ENCODE measurements at places on chromosomes 3 and 15.

DNA sequence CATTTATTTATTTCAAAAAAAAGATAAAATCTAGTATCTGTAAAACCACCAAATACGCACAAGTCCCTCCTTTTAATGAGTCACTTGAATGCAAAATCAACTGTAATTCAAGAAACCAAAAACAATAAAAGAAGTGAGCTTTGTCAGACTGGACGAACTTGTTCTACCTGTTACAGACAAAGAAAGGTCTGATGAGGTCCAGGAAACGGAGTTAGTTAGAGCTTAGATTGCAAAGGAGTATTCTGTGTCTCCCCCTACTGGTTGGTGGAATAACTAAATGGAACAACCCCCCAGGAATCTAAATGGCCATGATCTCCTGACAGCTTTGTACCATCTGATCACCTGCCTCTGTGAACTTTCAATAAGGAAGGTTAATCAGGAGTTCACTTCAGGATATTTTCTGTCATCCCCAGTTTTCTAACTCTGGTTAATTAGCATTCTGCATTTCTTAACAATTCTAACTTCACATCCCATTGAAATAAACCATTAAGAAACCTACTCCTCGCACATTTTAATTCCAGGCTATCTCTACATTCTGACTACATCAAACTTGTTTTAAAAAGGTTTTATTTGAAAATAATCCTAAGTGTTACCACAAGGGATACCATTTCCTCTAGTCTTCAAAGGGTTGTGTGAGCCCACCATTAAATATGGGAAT, 333.0 kb upstream of the SATB1 start:
- peak; percentile 52 for DNase-seq

GRCh38 chr3:52313774-52314188, 2.3 kb upstream of the DNAH1 start:
- DNase-seq = no peak

DNA sequence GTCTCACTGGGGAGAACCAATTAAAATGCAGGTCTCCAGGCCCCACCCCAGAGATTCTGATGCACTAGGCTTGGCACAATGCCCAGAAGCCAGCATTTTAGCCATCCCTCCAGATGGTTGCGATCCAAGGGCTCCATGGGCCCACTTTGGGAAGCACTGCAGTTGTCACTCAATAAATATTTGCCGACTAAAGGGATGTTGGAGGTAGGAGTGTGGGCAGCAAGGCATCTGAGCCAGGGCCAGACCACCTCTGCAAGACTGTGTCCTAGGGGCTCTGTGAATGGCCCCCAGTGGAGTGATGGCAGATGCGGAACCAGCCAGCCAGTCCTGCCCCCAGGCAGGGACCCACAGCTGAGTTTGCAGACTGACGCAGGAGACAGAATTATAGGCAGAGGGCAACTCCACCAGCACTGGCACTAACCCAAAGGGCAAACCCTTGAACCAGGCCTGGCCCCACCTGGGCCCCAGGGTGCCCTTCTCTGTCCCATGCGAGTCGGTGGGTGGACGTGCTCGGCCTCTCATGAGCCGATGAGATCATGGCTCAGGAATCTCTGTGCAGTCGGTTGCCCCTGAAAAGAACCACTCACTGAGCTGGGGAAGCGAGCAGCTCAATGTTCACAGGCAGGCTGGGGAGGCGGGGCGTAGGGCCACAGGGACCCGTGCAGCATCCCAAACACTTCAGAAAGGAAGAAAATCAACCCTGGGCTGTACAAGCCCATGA, 49.7 kb downstream of the SEMA5B start:
- DNase-seq = peak; percentile 36

- no peak for DNase-seq
Measured at GRCh38 chr3:143596957-143597642, 251.2 kb downstream of the SLC9A9 start.

DNA sequence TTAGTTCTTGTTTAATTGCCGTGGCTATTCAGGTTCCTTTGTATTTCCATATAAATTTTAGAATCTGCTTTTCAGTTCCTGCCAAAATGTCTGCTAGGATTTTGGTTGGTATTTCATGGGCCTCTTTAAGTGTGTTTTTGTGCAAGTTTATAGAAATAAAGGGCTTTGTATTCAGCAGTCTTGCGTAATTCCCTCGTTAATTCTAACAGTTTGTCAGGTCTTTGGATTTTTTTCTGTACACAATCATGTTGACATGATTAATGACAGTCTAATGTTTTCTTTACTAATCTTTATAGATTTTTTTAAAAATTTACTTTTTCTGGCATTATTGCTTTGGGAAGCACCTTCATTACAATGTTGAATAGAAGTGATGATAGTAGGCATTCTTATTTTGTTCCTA, 120.9 kb downstream of the NEK11 start:
- DNase-seq = no peak

- DNase-seq = no peak
Measured at GRCh38 chr3:152185891-152186630, 82.7 kb upstream of the MBNL1 start.

DNA sequence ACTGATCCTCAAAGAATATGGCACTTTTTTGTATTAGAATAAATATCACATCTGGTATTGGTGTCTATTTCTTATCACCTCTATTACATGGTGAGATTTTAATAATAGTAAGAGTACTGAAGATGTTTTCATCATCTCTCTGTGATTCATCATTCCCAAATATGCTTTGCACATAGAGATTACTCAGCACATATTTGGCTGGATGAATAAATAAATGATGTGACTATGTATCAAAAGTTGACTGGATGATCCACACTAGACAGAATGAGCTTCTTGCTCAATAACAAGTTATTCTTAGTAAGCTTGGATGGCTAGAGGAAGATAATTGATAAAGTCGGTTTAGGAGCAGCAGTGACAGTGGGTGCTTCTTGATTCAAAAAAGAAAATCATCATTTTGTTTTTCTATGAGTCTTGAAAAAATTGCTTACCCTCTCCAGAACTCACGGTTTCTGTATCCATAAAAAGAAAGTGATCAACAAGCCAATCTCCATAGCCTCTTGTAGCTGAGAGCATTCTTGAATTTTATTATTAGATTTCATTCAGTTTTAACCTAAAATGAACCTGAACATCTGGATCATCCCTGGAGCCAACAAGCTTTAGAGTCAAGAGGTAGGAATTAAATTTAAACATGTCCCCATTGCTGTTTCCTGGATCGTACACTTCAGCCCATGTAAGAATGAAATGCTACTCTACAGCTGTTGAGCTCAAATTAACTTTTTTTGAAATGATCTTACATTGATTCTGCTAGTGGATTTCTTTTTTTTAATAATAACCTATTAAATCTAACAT, 104.8 kb upstream of the OSTN start:
- no peak for DNase-seq

DNA sequence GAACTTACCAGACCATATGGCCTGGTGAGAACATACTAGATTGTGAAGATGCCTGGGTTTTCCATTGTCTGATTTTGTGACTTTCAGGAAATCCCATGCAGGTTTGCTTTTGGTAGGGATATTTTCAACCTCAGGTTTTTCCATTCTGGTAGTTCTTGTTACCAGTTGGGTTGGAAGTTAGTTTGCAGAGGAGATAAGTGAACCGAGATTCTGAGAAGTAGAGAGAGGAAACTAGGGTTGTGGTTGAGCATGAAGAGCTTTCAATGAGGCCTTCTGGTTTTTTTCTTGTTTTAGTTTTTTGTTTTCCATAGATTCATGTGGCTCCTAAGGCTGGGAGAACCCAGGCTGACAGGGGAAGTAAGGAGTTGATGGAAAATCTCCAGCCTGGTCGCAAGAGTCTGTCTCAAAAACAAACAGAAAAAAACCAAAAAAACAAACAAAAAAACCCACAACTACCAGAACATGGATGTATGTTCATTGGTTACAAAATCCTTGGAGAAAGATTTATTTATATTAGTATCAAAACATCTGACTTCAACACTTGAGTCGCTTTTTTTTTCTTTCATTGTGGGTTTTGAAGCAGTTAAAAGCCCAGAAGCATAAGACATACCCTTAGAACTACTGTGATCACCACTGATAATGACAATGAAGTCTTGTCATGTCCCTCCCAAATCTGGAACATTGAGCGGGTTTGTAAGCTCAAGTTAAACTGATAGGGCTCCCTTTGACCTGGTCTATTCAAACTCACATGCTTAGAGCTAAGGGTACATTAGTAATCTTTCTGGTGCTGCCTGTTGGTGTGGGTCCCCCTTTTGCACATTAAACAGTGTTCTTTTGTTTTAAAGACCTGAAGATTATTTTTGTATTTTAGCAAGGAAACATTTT, 3.2 kb downstream of the GPR171 start:
- no peak for DNase-seq

GRCh38 chr15:89828281-89829145, 13.9 kb upstream of the ANPEP start:
- no peak for DNase-seq

DNA sequence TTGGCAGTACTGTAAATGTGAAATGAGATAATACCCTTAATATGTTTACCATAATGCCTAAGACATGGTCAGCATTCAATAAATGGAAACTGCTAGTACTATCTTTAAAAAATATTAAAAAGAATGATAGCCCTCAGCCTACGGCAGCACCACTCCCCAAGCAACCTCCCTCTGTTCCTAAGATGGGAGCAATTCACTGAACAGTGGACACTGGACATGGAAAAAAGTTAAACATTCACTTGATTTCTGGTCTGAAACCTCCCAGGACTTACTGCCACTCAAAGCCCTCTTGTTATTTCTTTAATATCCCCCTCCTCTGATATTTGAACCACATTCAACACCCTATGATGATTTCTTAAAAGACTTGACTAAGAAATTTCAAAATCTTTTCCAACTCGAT, 27.0 kb downstream of the NEK4 start:
- no peak for DNase-seq

GRCh38 chr3:140180603-140181002, 245.6 kb downstream of the CLSTN2 start:
- no peak for DNase-seq

- DNase-seq = peak; percentile 57
Measured at GRCh38 chr15:75455982-75456531, 4.6 kb upstream of the SIN3A start.

GRCh38 chr3:38049358-38050126, 10.5 kb downstream of the DLEC1 start:
- no peak for DNase-seq

- no peak for DNase-seq
Measured at GRCh38 chr3:151314137-151314536, 2.5 kb downstream of the GPR87 start.

DNA sequence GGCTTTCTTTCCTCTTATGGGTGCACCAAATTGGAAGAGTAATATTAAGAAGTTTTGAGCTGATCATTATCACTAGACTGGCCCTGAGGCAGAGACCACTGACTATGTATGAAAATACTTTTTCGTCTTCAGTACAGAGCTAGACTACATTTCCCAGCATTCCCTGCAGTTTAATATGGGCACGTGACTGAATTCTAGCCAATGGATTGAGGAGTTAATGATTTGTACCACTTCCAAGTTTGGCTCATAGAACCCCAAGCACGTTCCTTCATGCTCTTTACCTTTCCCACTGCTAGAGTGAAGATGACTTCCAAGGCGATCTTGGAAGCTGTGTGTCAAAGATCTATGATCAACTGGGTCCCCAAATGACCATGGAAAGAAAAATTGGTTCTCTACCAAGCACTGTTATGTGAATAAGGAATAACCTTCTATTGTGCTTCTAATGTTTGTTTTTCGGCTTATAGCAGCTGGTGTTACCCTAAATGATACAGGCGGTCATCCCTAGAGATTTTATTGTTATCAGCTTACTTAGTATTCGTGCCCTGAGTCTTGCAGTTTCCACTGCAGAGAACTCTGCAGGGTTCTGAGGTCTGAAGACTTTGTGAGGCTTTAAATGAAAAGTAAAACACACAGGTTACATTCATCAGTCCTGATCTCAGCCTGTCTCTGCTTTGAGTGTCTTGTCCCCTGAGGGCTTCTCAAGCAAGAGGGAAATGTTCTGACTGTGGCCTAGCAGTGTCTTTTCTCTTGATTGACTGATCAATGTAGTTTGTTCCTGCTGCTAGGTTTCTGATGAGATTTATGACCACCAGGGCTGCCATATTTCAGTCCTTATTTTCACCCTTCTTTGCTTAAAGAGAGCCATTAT, 486.8 kb downstream of the PDCD6IP start:
- no peak for DNase-seq

- DNase-seq = no peak
Measured at GRCh38 chr15:27223179-27223578, 252.2 kb downstream of the GABRG3 start.

DNA sequence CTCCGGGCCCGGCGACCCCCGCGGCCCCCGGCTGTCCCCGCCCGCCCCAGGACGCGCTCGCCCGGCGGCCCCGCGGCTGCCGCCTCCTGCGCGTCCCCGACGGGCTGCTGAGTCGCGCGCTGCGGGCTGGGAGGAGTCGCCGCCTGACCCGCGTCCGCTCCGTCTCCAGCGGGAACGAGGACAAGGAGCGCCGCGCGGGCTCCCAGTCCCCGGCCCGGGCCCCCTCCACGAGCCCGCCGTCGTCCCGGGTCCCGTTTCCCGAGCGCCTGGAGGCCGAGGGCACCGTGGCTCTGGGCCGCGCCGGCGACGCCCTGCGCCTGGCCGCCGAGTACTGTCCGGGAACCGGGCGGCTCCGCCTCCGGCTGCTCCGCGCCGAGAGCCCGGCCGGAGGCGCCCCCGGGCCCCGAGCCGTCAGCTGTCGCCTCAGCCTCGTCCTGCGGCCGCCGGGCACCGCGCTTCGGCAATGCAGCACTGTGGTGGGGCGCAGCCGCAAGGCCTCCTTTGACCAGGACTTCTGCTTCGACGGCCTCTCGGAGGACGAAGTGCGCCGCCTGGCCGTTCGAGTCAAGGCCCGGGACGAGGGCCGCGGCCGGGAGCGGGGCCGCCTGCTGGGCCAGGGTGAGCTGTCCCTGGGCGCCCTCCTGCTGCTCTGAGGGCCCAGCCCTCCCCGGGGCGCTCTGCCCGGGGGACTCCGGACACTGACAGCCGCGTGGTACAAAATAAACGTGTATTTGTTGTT, 1.5 kb downstream of the C2CD4A start:
- DNase-seq = peak; percentile 9

DNA sequence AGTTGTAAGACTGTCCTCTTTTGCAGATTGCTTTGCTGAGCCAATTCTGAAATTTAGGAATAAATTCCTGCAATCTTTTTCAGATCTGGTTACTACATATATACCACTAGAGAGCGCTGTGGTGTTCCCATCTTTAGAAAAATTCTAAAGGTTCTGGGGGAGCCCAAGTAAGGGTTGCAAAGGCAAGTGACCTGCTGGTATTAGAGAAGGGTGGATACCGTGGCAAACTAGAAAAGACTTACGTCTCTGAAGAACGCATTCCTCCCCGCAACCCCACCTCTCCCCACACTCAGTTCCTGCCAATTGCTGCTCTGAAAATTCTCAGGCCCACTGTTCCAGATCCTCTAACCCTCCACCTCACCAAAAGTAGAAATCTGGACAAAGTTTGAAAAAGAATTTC, 48.5 kb downstream of the EFHB start:
- peak; percentile 40 for DNase-seq

DNA sequence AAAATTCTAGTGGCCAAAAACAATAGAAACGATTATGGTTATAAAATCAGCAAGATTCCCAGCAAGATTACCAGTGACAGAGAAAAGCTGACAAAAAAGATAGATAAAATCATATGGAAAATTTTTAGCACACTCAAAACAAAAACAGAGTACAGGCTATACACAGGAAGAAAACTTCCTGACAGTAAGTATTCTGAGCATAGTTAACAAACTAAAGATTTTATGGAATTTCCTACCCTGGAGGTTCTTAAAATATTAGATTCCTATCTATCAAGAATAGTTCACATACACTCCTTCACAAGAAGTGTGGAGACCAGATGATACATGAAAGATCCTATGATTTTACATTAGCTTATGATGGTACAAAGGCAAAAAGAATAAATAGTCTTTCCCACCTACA, 50.8 kb downstream of the ZNF148 start:
- DNase-seq = no peak
